ENCODE measurements at places on chromosomes 1 and 21.

DNA sequence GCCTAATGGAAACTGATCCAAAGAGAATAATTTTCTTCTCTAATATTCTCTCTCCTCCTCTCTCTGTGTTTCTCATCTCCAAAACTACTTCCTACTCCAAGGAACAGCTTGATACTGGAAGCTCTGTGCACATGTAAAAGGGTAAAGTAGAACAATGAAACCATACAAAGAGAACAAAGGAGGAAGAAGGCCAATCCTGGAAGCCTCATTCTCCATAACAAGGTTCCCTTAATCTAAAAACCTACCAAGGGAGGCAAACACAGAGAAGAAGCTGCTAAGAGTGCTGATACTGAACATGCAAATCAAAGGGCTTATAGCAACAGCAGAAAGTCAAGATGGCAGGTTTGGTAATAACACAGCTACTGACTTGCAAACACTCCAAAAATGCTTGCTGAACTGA, 44.4 kb downstream of the SIPA1L2 start:
- DNase-seq, result no peak

DNA sequence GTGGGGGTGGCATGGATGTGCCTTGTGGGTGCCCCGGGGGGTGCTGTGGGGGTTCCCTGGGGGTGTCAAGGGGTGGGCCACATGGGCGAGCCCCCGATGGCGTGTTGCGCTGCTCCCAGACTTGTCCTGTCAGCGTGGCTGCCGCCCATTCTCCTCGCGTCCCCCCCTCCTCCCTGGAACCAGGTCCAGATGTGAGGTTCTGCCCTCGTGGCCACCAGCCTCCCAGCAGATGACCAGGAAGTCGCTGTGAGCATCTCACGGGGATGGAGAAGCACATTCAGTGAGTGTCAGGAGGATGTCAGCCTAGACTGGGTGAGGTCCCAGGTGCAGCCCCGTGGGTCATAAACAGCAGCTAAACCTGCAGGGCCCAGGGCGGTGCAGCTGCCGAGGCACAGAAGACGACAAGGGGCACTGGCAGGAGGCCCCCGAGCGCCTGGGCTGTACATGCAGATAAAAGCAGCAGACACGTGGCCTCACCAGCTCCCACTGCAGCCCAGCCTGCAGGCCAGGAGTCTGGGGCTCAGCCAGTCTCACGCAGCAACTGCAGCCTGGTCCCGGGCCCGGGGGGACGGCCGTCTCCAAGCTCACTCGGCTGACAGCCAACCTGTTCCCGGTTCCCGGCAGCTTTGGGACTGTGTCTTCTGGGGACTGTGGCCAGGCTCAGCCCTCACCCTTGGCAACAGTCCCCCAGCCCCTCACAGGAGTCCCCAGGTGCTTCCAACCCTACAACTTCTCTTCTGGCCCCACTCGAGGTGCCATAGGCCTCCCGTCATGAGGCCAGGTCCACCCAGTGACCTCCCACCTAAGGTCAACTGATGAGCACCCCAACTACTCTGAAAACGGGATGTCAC, 17.5 kb upstream of the COL6A2 start:
- no peak for DNase-seq

DNA sequence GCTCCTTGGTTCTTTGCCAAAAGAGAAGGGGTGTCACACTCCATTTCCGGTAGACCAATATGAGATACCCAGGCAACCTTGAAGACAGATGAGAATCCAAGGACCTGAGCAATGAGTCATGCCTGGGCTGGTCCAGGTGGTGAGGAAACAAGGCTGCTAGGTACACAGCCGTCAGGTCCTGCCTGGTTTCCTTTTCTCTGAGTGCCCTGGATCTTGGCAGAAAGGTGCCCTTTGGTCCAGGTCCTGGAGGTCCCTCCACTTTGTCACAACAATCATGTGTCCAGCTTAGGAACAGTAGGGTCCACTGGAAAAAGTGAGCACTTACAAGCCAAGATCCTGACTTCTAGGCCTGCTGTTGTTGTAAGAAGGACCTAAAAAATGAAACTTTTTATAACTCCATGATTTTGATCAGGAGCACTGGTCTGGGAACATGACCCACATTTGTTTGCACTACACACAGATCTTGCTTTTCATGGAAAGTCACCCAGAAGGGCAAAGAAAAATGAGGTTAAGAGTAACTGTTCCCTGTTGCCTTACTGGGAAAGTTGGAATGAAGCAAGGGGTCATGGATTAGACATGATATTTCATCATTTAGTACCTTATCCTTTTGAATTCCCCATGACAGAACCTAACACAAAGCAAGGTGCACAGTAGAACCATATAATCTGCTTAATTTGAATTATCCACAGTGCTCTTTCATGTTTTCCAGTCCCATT, 94.7 kb downstream of the PAPPA2 start:
- DNase-seq, result no peak

GRCh38 chr1:26378088-26378878, 5.7 kb upstream of the ZNF683 start:
- DNase-seq, result no peak

- no peak for DNase-seq
These were observed 93.8 kb upstream of the GRIK3 start for GRCh38 chr1:37128091-37128490.

DNA sequence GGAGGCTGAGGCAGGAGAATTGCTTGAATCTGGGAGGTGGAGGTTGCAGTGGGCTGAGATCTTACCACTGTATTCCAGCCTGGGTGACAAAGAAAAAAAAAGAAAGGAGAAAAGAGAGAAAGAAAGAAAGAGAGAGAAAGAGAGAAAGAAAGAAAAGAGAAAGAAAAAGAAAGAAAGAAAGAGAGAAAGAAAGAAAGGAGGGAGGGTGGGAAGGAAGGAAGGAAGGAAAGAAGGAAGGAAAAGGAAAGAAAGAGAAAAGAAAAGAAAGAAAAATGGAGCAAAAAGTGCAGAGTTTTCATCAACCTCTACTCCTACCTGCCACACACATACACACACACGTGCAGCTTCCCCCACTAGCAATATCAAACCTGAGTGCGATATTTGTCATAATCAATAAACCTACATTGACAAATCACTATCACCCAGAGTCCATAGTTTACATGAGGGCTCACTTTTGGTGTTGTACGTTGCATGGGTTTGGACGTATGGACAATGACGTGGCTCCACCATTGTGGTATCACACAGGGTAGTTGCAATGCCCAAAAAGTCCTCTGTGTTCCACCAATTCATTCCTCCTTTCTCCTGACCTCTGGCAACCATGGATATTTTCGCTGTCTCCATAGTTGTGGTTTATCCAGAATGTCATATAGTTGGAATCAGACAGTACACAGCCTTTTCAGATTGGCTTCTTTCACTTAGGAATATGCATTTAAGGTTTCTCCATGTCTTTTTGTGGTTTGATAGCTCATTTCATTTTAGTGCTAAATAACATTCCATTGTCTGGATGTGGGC, 36.5 kb downstream of the EVA1C start:
- no peak for DNase-seq

DNA sequence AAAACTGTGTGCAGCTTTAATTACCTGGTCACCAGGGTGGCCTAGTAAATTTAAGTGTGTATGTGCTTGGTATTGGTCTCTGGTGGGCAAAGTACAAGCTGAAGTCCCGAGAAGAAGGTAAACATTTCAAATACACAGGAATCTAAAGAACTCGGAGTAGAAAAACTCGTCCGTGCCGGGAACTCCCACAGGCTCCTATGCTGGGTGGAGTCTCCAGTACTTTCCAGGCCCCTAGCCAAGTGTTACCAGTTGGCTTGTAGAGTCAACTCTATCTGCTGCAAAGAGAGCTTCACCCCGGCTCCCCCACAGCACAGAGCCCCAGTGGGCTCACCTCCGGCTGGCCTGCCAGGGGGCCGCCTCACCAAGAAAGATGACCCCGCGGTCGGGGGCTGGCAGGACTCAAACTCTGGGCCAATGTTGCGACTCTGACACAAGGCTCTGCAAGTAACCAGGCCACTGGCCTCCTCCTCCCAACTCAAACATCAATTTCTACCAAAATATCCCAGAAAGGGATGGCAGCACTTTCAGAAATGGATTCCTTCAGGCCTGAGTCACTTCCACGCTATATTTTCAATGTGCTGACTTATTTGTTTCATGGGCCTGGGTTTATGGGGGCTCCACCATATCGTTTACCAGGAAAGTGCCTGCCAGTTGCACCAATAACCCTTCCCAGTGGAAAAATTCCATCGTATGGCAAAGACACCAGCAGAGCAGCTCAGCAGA, 73.9 kb downstream of the SLC66A1 start:
- DNase-seq, result no peak

DNA sequence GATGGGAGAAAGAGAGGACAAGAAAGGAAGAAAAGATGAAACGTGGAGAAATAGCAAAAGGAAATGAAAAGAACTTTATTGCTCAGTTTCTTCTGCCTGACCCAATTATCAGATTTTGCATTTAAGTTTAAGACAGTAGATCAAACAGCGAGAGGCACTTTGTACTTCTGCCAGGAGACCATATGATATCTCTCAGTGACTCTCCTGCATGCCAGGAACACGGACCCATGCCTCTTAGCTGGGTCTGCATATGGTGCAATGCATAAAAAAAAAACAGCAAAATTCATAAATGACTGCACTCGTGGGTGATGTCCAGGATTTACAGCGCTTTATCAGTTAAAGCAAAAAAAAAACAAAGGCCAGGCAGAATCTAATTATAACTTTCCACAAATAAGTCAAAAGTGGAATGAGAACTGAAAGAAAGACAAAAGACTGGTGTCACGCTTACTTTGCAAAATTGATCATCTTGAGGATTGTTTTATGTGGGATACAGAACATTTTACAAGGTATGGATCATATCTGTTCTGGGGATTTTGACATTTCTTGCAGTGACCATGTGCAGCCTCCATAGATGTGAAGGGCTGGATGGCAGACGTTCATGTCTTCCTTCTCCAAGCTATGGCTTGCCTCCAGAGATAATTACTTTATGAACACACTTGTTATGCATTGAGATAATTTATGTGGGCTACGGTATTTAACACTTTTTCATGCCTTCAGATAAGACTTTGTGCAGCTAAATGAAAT, 79.5 kb downstream of the RUNX1 start:
- DNase-seq, result no peak

DNA sequence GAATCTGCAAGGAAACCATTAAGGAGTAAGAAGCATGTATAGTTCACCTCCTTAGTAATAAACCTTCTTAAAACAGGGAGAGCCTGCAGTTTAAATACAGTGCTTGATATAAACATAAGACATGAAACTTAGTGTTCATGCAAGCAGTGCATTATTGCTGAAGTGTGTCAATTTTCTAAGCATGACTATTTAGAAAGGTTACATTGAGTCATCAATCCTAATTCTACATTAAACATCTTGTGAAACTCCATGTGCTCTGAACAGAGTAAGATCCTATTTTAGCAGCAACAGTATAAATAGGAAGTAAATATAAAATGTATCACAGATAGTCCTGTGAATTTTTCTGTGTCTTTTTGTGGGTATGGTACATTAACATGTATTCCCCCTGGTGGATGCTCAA, 135.5 kb downstream of the ESRRG start:
- no peak for DNase-seq

DNA sequence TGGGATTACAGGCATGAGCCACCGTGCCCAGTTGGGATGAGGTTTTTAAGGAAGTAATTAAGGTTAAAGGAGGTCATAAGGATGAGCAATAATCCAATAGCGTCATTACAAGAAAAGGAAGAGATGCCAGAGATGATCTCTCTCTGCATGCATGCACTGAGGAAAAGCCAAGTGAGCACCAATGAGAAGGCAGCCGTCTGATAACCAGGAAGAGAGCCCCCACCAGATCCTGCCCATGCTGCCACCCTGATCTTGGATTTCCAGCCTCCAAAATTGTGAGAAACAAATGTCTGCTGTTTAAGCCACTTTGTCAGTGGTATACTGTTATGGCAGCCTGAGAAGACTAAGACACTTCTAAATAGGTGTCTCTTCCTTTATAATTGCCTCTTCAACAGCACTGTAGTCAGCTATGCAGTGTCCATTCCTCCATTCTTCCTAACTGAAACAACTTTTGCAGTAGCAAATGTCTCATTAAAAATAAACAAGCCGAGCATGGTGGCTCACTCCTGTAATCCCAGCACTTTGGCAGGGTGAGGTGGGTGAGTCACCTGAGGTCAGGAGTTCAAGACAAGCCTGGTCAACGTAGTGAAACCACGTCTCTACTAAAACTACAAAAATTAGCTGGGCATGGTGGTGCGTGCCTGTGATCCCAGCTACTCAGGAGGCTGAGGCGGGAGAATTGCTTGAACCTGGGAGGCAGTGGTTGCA, 216.2 kb upstream of the RUNX1 start:
- DNase-seq, result no peak

DNA sequence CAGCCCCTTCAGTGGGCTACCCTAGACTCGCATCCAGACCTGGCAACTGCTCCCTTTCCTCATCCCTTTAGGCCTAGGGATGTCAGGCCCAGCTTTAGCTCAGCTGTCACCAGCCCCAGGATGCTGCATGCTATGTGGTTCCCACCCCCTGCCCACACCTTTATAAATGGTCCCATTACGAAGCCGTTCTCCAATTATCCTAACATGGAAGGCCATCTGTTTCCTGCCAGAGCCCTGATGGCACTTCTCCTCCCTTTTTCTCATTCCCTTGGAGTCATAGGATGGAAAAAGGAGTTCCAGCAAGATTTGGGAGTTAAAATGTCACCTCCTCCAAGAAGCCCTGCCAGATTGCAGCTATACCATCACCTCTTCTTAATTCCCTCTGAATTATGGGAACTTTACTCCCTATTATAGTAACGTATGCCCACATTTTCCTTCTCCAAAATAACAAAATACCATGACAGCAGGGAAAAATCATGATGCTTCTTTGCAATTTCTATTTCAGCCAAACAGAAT, 205.0 kb upstream of the GRIK3 start:
- DNase-seq, result no peak

DNA sequence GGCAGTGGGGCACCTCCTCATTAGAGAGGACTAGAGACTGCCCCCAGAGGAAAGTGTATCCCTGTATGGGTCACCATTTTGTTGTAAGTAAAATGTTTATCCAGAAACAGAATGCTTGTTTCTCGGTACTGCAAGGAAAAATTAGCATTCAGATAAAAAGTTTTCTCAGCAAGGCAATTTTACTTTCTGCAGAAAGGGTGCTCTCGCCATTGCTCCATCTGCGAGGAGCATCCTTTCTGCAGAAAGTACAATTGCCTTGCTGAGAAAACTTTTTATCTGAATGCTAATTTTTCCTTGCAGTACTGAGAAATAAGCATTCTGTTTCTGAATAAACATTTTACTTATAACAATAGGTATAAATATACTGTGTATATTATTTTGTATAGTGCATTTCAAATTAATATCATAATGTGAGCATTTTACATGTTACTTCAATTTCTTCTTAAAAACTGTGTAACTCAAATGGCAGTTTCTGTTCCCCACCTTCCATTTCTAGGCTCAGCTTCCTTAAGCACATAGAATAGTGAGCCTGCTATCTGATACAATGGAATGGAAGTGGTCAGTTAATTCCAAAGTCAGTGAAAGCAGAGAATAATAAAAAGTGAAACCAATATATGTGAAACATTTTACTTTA, 76.5 kb upstream of the DESI2 start:
- DNase-seq, result no peak

- no peak for DNase-seq
These were observed 194.6 kb downstream of the NRIP1 start for GRCh38 chr21:14869984-14870852.

DNA sequence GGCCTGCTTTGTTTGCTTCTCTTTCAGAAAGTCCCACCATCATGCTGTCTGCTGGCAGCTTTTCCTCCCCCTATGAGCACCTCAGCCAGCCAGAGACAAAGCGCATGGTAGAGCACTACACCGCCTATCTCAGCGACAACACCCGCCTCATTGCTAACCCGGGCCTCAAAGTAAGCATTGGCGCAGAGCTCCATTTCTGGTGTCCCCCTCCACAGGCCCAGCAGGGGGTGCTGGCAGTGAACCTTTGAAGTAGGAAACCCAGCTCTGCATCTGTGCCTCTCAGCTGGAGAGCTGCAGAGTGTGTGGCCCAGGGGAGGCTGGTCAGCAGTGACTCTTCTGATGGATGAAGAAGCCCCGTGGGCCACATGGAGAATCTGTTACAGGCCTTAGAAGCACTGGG, 81.2 kb upstream of the RAVER2 start:
- DNase-seq, result no peak
